ENCODE measurements at places on chromosomes 6 and 20.

- DNase-seq: no peak
These were observed 27.1 kb downstream of the PARD6B start for GRCh38 chr20:50758469-50758868.

- no peak for DNase-seq
These were observed 203.7 kb upstream of the FOXQ1 start for GRCh38 chr6:1108198-1108597.

DNA sequence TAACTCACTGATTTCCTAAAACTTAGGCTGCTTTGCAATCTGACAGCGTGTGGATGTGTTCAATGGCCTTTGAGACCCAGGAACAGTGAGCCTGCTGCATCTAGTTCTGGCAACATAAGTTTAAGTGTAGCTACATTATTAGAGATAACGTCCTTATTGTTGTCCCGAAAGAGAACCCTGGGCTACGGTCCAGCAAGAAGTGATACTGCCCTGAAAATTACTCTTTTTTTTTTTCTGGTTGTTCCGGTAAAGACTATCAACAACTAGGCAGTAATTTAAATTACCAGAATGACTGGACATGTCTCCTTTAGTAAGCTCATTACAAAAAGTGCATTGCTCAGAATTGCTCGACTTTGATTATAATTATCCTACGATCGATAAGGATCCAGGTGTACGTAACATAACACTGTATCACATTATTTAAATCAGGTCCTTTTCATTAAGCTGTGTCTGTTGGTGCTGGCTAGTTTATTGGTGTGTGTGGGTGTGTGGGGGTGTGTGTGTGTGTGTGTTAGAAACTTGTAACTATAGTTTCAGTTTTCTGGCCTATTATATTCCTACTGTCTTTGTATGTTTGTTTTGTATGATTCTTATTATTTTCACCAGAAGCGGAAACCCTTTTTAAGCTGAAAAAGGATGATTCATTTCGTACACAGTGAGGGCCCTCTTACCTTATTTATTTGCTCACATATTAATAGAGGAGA lies 3.0 kb downstream of the TSHZ2 start:
- no peak for DNase-seq

DNA sequence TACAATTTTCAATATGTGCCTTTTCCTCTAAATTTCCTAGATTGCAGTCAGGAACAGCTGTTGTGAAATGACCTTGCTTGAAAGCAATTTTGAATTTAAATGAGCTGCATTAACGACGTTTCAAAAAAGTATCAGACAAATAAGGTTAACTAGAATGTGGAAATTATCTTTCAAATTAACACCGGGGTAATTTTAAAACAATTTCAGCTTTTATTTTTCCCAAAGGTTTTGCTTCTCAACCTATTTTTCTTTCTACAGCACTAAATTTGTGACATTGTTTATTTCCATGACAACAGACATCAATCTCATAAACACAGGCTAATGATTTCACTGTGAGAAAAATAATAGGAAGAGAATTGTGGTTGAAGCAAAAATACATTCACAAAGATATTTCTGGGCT lies 38.5 kb downstream of the COL12A1 start:
- no peak for DNase-seq

- no peak for DNase-seq
These were observed 3.9 kb downstream of the PTPRK start for GRCh38 chr6:128516514-128516898.

Measured in T-helper 9 cell (primary cell).